Mesendoderm (in vitro differentiated cells): ENCODE measurements at places on chromosomes 5 and 9.

GRCh38 chr5:88881571-88881971 is 1.4 kb downstream of the MEF2C start:
- no peak for DNase-seq

- peak; percentile 51 for DNase-seq
Measured at GRCh38 chr9:17588395-17588794, 9.5 kb downstream of the SH3GL2 start.

- no peak for DNase-seq
Measured at GRCh38 chr9:10080012-10080411, 532.8 kb downstream of the PTPRD start.

GRCh38 chr9:2967766-2968165 is 123.9 kb upstream of the PUM3 start:
- DNase-seq = no peak

DNA sequence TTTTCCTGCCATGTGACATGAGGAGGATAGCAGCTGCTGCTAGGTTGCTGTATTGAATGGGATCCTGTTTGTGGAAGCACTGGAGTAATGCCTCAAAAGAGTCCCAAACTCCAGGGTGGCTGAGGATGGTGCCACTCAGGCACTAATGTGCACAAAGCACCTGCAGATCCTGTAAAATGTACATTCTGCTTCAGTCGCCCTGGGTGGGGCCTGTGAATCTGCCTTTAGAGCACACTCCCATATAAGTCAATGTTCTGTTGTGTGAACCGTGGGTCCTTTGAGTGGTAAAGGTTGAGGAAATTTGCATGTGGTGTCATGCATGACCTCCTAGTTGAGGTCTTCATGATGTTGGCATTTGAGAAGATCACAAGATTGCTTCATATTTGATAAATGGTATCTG is 31.6 kb upstream of the ANKRD18A start:
- DNase-seq = no peak

GRCh38 chr9:133904346-133905090 is 87.6 kb downstream of the VAV2 start:
- no peak for DNase-seq

DNA sequence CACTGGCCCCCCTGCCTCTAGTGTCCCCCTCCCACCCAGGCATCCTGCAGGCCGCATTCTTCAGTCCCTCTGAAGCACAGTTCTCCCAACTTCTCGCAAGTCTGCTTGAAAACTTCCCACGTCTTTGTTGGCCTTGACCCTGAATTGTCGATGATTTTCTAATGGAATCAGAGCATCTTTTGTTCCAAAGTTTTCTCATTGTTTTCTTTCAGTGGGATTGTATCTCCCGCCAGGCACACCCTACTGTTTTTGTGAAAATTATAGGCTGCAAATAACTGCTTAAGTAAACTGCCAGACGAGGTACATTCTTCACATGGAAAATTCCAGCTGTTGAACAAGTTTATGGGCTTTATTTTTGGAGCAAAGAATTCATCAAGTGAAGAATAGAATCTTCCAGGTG is 122.6 kb upstream of the SLC25A48 start:
- DNase-seq = no peak

GRCh38 chr9:127803507-127804352 is 1.0 kb downstream of the FPGS start:
- DNase-seq = no peak

DNA sequence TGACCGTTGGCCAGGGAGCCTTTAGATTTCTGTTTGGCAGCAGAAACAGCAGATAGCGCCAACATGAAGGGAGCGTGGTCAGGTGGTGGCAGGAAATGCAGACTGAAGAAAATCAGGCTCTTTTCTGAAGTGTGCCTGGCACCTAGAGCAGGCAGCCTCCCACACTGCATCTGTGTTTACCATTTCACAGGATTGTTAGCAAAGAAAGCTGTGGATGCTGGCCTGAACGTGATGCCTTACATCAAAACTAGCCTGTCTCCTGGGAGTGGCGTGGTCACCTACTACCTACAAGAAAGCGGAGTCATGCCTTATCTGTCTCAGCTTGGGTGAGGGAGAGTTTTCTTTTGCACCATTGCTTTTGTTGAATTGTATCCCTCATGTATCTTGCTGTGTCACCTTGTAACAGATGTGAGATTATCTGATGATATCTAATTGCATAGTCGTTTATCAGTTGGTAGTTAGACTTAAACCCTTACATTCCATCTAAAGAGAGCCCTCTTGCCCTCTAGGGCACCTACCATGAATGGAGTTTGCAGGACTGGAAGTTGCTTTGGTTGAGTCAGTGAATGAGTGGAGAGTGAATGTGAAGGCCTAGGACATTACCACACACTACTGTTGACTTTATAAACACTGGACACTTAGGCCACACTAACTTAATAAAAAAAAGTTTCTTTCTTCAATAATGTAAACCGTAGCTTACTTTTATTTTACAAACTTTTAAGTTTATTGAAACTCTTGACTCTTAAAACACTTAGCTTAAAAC is 42.8 kb downstream of the ACO1 start:
- DNase-seq = peak; percentile 28

GRCh38 chr9:126521089-126521488 is 92.6 kb upstream of the LMX1B start:
- DNase-seq = peak; percentile 22

DNA sequence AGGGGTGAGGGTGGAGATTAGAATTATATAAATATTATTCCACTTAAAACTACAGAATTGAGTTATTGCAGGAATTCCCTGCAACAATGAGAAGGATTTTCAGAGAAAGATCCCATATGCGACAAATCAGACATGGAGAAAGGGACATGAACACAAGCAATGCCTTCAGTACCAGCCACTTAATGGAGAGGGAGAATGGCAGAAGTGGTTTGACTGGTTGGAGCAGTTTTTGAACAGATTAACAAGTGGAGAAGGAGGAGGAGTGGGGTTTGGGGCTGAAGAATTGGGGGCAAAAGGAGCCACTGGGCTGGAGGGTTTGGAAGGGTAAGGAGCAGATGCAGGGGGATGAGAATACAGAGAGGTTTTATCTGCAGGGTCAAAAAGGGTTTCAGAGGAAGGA is 620.9 kb upstream of the PTPRD start:
- peak; percentile 3 for DNase-seq

DNA sequence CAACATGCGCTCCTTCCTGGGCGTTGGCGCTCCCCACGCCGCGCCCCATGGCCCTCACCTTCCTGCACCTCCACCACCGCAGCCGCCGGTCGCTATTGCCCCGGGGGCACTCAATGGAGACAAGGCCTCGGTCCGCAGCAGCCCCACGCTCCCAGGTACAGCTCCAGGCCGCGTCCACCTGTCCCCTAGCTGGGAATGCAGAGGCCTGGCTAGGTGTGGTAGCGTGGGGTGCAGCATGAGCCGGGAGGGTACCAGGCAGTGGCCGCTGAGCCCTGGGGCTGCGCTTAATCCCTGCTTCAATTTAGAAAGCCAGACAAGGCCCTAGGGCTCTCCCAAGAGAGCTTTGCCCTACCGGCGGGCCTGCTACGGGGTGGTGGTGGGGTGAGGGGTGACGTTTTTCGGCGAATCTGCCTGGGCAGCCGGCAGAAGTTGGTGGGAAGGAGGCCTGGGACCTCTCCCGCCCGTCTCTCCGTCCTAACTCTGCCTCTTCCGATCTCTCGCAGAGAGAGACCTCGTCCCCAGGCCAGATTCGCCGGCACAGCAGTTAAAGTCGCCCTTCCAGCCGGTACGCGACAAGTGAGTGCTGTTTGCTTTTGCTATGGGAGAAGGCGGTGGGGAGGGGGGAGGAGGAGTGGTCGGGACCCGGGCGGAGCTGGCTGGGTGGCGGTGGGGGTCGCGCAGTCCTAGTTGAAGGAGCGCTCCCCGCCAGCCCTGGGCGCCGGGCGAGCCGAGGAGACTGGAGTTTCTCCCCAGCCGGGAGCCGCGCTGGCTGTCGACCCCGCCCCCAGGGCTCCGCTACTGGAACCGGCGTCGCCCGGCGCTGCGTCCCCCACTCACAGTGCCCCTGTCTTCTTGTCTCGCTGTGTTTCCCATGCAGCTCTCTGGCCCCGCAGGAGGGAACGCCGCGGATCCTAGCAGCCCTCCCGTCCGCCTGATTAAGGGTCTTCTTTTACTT is 4.8 kb downstream of the IRX1 start:
- peak; percentile 78 for DNase-seq

DNA sequence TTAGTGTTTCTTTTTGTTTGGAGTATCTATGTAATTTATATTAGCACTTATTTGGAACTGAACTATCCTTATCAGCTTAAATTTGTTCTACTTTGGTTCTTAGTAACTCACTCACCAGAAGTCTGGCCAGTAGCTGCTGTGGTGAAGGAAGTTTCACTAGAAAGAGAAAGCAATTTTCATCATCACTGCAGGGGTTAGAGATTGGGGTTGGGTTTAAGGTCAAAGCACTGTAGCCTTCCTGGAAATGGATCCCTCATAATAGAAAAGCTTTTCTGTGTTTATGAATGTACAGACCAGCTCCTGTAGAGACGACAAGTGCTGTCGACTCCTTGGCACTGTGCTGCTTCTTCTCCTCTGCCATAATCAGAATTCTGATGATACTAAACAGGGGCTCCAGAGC is 22.2 kb downstream of the MROH2B start:
- DNase-seq = no peak

DNA sequence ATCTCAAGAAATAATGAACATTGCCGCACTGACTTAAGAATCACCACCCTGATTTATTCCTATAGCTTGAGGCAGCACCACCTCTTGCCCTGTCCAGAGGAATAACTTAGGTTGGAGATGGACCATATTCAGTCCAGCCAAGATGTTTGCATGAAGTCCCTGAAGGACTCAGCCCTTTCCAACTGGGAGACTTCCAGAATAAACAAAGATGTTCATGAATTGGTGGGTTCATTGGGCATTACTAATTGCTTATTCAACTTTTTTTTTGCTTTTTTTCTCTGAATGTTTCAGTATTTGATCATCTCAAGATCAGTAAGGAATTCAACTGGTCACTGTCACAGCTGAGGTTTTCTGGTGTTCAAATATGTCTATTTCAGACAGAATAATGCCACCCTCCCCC is 470.6 kb downstream of the CCDC171 start:
- DNase-seq = no peak

GRCh38 chr5:162282191-162282590 is 214.6 kb downstream of the GABRG2 start:
- DNase-seq = peak; percentile 93

DNA sequence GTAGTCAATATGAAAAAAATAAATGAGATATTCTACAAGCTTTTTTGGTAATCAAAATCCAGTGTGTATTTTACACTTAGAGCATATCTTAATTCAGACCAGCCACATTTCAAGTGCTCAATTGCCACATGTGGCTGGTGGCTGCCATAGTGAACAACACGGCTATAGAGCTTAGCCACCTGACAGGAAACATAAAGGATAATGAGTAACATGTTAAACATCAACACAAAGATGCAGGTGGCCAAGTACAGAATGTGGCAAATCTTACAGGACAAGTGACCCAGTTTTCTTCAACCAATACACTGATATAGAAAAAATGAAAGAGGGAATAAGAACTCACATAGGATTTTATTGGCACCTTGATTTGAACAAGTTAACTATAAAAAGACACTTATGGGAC is 61.4 kb downstream of the KIF24 start:
- no peak for DNase-seq

DNA sequence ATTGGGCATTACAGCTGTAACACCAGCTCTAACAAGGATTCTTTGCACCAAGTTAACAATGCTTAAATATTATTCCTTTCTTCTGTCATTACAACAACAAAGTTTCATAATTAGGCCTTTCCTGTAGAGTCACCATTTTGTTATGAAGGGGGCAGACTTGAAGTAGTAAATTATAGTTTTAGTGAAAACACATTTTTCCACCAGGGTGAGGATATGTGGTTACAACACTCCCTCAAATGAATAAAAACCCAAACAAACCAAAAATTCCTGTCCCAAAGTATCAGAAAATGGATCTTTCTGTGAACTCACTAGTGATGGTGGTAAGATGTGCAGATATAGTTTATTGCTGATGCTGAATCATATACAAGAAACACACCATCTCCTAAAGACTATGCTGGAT is 250.5 kb upstream of the TUT7 start:
- no peak for DNase-seq

DNA sequence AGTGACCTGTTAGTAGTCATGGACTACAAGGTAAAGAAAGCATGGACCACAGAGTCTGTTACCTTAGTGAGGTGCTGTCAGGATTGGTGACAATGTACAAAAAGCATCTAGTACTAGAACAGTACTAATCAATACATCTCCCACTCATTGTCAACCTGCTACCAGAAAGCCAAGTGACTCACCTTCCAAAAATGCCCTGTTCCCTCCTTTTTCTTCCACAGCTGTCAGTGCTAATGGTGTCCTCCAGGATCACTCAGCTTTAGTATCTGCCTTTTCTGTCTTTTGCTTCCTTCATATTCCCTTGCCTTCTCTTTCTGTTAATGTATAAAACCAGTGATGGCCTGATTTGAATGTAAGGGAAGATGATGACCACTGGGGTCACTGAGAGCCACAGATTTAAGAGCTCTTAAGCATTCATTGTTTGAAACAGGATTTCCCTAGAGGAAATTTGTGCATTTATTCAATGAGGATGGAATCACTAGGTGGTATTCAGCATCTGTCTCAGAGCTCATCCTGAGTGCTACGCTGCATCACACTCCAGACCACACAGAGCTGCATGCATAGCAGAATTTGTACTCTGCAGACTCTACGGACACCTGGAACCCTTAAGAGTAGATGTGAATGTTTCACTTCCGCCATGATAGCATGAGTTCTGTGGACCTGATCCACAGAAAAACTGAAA is 71.0 kb downstream of the SV2C start:
- peak; percentile 12 for DNase-seq

- DNase-seq = no peak
Measured at GRCh38 chr9:109910671-109911518, 130.9 kb downstream of the PALM2AKAP2 start.

DNA sequence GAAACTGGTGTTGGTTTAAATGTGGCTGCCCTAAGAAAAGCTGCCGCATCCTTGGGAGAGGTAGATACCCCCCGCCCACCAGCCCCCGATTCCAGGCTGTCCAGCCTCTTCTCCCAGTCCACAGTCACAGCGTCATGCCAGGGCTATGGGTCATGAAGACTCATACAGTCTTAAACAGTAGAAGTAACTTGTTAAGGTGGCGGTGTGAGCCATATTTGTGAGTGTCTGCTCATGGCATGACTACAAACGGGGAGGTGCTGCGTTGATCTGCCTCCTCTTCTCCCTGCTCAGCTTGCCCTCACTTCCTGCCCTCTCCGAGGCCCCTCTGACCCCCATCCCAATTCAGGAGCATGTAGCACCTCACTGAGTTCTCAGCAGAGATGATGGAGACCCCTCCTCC is 20.8 kb downstream of the FGD3 start:
- no peak for DNase-seq
